Right kidney (tissue), 9 donors: ENCODE measurements at places on chromosomes 16 and 17.

DNA sequence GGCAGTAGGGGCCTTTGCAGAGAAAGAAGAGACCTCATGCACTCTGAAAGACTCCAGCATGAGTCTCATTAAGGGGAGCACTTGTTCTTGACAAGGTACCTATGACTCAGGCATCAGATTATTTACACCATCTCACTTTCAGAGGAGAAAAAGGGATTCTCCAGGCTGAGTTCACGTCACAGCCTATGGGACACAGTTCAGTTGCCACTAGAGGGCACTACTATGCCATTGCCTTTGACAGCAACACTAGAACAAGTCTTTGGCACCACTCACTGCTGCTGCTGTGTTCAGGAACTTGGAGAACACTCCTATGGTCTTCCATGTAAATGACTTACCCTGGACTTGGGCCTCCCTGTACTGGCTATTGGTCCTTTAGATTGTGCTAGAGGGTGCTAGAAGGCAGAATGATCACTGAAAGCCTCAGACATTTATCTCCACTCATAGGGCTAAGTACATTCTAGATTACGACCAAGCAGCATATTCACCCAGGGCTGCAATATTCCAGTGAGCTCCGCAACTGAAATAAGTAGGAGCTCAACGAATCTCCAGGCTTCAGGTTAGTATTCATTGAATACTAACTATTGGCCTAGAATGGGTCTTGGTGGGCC, 225.1 kb upstream of the CA10 start:
- no peak for DNase-seq

DNA sequence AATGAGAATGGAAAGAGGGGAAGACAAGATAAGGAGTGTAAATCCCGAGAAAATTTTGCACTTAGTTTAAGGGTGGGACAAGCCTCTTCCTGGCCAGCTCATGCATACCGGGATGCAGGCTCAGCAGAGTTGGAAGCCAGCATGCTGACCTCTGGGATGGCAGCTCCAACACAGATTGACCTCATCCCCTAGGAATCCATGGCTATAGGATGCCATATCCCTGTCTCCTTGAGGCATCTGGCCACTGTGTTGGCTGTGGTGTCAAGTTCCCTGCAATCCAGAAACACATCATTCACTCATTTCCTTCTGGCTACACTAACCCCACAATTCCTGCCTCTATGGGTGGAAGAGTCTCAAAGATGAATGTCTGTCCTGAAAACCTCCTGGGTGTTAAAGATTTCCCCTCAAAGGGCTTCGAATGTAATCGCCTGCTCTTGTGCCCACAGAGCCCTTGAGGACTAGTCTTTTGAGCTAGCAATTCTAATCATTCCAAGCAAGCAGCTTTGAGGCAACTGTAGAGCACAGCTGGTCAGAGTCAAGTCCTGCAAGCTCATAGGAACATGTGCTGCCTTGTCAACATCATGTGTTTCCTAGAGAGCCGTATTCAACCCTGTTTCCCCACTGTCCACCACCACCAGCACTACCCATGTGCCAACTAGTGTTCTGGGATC, 141.4 kb downstream of the PMP22 start:
- no peak for DNase-seq

GRCh38 chr17:75342996-75343395, 53.8 kb upstream of the SLC25A19 start:
- no peak for DNase-seq

DNA sequence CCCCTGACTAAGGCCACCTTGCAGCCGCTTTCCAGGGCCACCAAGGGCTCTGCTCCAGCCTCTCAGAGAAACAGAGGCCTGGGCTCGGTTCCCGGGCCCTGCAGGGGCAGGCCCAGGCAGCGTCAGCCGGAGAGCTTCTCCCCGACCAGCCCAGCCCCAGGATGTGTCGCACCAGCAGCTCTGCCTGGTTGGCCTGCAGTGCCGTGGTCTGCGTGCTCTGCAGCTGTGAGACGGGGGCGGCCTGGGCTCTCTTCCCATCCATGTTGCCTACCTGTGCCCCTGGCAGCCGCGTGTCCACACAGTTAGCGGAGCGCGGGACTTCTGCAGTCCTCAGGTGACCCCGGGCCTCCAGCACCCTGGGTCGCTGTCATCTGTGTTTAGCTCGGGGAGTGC, 4.8 kb downstream of the IGFALS start:
- no peak for DNase-seq

DNA sequence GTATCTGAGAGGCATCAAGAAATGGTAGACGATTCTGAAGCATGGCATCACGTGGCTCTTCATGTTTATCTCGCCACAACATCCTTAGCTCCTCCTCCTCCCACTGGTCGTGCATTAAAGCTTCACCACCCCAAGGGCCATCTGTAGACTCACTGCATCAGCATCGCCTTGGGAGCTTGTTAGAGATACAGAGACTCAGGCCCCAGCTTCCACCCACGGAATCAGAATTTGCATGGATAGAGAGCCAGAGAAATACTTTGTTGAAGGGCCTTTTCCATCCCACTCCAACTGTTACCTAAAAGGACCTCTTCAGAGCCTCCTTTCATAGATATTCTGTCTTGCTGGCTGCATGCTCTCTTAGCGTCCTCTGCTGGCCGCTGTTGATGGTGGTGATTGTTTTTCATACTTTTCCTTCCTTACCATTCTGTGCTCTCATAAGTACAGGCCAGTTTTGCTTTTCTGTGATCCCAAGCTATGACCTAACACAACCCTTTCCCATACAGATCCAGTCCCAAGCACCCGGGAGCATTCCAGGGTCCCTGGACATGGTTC, 1049.4 kb upstream of the EEF2KMT start:
- no peak for DNase-seq

DNA sequence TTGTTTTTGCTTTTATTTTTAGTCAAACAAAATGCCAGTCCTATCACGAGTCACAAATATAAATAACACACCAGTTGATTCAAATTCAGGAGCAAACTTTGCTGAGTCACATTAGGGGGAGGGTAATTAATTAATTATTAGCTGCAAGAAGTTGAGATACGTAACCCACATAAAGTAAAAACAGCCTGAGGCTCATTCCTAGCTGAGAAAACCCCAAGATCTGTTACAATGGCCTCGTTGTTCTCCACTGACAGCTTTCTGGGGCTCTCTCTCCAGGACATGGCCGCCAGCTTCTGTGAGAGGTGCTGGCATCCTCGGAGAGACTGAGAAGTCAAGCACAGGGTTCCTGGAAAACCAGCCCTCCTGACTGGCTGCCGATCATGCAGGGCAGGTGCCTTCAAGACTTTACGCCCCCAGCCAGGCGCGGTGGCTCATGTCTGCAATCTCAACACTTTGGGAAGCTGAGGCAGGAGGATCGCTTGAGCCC, 11.1 kb downstream of the RAB40B start:
- peak; percentile 46 for DNase-seq

GRCh38 chr17:43637563-43638323, 24.0 kb downstream of the MEOX1 start:
- DNase-seq = no peak
